ENCODE measurements at places on chromosomes 16 and 17. TPM values are rescaled to one million over a fixed set of nuclear protein-coding genes. Genes with fewer than 3 reads are reported as not detected.

SERPINF2 gene
- 0.19 TPM for total RNA-seq

KCNJ18 gene
- total RNA-seq = not detected

DNA sequence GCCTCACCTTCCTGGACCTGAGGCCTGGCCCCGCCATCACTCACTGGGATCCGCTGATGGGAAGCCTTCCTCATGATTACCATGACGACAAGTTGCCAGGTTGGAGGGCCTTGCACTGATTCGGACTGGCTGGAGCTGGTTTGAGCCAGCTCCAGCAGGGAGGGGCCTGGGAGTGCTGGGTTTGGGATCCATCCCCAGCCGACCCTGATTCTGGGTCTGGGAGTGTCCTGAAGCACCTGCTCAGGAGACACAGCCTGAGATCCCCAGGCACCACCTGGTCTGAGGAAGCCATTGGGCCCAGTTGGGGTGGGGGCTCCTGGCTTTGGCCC lies 5.9 kb upstream of the BAIAP3 start:
- DNase-seq = no peak

- DNase-seq = no peak
Measured at GRCh38 chr16:6926762-6927161, 405.9 kb upstream of the RBFOX1 start.

DNA sequence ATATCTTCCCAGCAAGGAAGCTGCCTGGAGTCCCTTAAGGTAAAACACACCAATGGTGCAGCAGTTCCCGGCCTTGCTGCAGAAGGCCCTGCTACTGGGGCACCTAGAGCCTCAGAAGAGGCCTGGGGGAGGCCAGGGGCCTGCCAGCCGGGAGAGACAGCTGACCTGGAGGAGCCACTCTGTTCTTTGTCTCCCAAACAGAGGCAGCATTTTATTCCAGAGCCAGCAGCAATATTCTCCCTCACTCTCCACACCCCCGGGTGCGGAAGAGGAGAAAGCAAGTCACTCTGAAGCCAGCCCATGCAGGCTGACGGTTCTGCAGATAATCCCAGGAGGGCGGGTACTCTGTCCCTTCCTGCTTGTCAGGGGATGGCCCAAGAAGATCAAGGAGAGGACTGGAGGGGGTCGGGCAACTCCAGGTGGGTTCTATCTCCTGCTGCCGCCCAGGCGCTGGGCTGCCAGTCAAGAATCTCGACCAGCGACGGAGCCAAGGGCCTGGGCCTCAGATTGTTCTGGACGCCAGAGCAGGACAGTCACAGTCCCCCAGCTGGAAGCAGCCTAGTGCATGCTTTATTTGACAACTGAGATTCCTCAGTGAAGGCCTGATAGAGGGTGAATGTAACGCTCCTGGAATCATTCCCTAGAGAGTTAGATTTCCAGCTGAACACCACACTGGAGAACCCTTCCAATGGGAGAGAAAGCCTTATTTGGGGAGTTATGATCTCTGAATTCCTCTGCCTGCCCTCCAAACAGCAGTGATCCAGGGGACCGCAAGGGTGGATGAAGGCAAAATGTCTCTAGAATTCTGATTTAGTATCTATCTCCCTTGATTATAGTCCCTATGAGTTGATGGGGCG lies 1.1 kb upstream of the KIFC3 start:
- DNase-seq = no peak

DNA sequence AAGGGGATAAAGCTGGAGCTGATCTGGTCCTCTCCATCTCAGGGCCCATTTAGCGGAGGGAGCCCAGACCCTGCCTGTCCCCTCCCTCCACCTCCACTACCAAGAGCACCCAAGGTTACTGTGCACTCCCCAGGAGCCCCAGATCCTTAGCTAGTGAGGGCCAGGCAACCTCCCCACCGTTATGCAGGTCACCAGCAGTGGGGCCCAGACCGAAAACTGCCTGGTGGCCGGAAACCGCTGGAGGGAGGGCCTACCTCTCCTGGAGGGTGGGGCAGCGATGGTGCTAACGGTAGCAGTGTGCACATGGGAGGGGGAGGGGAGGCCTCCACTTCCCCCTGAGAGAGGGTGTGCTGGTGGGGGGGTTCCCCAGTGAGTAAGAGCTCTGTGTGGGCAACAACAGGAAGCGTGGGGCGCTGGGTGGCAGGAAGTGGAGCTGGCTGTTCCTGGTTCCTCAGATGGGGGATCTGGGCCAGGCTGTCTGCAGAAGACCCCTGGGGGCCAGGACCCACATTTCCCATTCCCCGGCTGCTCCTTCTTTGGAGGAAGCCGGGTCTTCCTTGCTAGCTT lies 4.4 kb downstream of the FMNL1 start:
- DNase-seq = peak; percentile 99

DNA sequence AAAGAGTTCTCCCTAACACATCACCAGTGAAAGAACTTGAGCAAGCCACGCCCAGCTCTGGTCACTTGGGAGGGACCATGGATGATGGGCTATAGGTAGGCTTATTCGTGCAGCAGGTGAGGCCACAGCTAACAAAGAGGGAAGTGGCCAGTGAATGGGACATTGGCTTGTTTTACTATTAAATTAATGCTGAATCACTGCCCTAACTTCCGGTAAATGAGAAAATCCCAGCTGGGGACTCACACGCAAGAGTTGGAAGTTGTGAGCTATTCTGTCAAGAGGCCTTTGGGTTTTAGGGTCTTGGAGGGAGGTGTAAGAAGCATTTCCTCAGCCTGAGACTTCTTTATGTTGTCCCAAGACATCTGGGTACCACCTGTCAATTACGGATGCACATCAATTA lies 315.3 kb downstream of the XYLT1 start:
- no peak for DNase-seq

DNA sequence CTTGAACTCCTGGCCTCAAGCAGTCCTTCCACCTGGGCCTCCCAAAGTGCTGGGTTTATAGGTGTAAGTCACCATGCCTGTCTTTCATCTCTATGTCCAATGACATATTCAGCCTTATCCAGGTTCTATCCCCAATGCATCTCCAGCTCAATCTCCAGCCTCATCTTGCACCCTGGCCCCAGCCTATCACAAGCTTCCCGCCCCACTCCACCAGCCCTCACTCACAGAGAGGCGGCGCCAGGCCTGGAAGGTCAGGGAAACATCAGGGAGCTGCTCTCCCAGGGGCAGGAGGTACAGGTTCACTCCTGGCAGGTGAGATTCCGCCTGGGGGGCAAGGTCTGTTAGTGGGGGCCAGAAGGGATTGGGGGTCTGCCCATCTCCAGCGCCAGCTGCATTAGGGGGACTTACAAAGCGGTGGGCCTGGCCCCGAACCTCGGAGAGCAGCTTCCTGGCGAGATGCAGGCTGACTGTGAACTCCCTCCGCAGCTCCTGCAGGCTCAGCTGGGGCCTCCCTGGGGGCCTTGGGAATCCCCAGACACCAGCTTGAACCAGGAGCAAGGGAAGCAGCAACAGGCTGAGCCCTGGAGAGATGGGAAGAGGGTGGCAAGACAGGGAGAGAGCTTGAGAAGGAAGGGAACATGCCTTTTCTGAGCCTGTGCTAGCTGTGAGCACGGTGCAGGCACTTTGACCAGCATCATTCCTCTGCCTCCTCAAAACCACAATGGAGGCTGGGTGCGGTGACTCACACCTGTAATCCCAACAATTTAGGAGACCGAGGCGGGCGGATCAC lies 3.0 kb downstream of the IL27 start:
- no peak for DNase-seq

Data from activated CD8-positive, alpha-beta memory T cell treated with anti-CD3 and anti-CD28 coated beads, Interleukin-2, amount 10 ng/mL, durations not matched to agents 7 days and 5 days (primary cell).